ENCODE measurements at places on chromosomes 2 and 18.

- no peak for DNase-seq
Measured at GRCh38 chr2:188993247-188993646, 19.1 kb downstream of the COL3A1 start.

- DNase-seq: no peak
Measured at GRCh38 chr2:33723329-33723728, 124.2 kb upstream of the FAM98A start.

GRCh38 chr2:32835148-32835547, 111.6 kb upstream of the LTBP1 start:
- DNase-seq: no peak

GRCh38 chr2:217652761-217653639, 349.8 kb downstream of the TNS1 start:
- peak; percentile 88 for DNase-seq

- DNase-seq: peak; percentile 76
Measured at GRCh38 chr2:230326453-230327417, at the start of gene SP140L. SP140L (plus strand) TSS chr2:230327193; CDS start chr2:230327270, 77 bp downstream.

DNA sequence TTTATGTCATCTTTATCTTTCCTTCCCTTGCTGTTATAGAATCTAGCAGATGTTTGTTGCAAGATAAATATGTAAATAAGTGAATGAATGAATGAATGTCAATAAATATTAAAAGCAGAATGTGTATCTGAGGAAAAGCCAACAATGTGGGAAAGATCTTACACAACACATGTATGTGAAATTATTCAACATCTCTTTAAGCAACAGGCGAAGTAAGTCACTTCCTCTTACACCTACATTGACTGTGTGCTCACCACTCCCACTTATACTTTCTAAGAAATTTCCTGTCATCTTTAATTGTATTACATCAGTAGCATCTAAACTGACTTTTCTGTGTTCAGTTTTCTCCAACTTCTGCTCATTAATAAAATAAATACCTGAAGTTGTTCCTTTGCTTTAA, 43.0 kb downstream of the RAD51AP2 start:
- DNase-seq: peak; percentile 6

GRCh38 chr2:171402906-171403580, 30.7 kb downstream of the METTL8 start:
- DNase-seq: peak; percentile 56

- peak; percentile 37 for DNase-seq
Measured at GRCh38 chr18:32730620-32731091, 42.2 kb downstream of the KLHL14 start.

DNA sequence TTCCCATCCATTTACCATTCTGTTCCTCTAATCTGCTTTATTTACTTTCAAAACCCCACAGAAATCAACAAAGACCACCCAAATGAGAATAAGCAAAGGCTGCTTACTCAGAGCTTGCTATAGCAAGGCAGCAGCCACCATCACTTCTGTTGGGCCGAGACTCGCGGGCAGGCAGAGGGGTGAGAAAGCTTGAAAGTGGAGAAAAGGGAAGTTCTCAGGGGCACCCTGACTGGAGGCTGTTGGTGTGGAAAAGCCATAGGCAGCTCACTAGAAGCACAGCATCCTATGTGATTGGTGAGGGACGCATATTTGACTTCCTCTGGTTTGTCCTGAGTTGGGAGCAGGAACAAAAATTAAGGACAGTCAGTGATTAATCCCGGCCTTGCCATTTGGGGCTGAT, 269.7 kb upstream of the THSD7B start:
- DNase-seq: no peak

GRCh38 chr18:45653090-45653489, 37.8 kb downstream of the SLC14A2 start:
- DNase-seq: no peak

- DNase-seq: no peak
Measured at GRCh38 chr18:56988022-56988421, 158.9 kb upstream of the BOD1L2 start.

GRCh38 chr2:200860092-200860795, 4.2 kb downstream of the CLK1 start:
- peak; percentile 82 for DNase-seq

GRCh38 chr18:62128157-62128556, 58.7 kb downstream of the PIGN start:
- peak; percentile 79 for DNase-seq

DNA sequence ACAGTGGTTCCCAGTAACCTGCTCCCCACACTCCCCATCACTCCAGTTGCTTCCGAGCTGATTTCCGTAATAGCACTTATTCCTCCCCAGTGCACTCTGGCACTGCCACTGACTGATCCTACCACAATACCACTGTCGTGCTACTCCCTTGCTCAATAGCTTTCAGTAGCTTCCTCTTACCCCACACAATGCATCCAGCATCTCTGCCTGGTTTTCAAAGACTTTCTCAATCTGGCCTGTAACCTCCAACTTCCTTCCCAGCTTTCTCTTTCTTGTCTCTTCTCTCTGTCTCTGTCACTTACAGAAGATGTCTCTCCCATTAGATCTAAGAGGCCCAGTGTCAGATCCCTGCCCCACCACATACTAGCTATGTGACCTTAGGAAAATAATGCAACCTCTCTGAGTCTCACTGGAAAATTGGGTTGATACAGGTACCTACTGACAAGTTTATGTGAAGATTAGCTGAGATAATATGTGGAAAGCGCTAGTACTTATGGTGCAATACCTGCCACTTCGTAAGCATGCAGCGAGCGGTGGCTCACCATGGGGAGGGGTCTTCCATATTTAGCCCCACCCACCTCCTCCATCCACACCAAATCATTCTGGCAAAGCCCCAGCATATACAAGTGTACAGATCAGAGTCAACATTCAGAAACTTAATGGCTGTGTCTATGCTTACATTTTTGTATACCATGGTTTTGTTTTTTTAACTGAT, 36.7 kb downstream of the SFXN5 start:
- DNase-seq: no peak

DNA sequence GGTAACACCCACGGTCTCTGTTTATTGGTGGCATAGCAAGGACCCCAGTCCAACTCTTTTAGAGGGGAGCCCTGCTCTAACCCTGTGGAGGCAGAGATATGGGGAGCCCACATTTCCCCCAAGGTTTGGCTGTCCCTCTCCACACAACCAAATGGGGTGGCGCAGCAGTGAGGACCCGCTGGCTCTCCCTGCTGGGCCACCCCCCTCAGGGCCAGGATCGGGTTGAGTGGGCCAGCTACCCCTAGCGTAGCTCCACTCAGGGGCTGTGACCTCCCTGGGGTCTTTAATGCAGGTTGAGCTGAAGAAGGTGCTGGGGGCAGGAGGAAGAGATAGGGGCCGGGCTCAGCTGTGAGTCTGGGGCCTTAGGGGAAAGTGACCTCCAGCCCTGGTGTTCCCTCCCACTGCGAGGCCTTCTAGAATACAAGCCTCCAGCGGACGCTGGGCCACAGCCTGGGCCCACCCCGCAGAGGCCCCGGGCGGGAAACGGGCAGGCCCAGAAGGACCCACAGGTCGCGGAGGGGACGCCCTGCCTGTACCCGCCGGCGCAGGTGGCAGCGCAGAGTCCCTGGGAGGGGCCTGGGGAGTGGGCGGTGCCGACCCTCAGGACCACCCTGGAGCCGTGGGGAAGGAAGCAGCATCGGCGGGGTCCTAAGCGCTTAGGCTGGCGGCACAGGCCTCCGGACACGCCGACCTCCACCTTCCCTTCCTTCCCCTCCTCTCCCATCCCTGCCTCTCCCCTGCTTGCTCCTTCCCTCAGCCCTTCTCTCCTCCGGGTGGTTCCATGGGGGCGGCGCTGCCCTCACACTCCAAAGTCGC, 9.6 kb downstream of the CROCC2 start:
- DNase-seq: no peak

DNA sequence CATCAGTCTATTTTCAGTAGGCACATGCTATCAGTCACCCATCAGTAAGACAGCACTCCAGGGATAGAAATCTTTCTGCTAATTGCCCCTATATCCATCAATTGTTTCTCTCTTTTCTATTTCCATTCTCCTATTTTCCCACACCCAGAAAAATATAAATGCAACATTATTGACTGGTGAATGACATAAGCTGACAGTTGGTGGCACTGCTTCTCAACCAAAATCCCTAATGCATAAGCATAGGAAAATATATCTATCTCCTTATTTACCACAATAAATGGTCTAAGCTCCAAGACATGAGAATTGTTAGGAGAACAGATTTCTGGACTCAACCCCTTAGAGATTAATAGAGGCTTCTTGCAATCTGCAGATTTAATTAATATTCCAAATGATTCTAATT, 64.0 kb upstream of the REG3A start:
- no peak for DNase-seq

DNA sequence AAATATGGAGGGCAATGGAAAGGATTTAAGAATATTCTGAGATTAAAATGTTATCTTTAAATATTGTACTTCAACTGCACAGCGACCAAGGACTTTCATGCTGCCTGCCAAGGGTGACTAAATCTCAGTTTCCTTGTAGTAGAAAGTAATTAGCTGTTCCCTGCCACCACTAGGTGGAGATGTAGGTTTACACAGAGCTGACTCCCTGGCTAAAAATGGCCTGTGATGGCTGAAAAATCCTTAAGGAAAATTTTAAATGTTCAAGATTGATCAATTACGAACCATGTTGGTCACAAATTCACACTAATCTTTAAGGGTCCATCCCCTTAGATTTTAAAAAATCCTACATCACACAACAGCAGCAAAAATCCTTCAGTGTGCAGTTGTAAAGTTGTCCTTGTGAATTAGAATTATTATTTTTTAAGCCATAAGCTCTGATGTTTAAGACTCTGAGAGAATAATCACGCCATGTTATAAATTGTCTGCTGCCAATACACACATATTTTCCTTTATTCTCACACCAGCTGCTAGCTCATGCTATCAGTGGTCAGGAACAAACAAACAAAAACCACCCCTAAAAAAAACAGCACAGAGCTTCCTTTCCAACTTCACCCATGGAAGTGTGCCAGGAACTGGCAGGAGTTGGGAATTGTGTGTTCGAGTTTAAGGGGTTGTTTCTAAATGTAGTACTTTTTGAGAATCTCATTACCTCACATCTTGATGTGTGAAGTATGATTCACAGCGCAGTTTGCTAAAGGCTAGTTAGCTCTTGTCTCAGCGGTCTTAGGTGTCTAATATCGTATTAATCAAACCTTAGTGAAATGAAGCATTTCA, 399.8 kb downstream of the TMEM182 start:
- peak; percentile 59 for DNase-seq

- no peak for DNase-seq
Measured at GRCh38 chr2:221851531-221852045, 279.5 kb upstream of the EPHA4 start.

DNA sequence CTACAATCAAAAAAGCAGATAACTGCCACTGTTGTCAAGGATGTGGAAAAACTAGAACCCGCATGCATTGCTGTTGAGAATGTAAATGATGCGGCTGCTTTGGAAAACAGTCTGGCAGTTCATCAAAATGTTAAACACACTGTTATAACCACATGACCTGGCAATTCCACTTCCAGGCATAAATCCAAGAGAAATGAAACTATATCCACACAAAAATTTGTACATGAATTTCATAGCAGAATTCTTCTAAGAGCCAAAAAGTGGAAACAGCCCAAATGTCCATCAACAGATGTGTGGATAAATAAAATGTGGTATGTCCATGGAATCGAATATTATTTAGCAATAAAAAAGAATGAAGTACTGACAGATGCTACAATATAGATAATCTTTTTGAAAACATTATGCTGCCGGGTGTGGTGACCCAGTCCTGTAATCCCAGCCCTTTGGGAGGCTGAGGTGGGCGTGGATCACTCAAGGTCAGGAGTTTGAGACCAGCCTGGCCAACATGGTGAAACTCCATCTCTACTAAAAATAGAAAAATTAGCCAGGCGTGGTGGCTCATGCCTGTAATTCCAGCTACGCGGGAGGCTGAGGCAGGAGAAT, 32.0 kb downstream of the ERCC3 start:
- DNase-seq: peak; percentile 6

DNA sequence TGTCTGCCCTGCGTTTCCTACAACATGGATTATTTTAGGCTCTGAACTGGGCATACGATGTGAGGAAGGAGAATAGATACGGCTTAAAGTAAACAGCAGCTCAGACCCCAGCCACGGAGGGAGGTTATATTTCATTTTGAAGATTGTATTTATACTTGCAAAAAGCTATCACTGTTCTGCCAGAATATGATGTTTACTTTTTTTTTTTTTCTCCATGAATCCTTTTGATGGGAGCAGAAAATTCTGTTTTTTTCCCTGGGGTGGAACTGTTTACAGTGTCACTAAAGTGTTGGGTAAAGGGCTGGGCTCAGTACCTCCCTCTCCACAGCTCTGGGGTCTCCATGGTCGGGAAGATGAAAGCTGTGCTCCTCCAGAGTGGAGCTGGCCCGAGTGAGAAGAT, 13.1 kb downstream of the PCARE start:
- no peak for DNase-seq

GRCh38 chr18:35588995-35589394, 7.5 kb downstream of the GALNT1 start:
- no peak for DNase-seq

DNA sequence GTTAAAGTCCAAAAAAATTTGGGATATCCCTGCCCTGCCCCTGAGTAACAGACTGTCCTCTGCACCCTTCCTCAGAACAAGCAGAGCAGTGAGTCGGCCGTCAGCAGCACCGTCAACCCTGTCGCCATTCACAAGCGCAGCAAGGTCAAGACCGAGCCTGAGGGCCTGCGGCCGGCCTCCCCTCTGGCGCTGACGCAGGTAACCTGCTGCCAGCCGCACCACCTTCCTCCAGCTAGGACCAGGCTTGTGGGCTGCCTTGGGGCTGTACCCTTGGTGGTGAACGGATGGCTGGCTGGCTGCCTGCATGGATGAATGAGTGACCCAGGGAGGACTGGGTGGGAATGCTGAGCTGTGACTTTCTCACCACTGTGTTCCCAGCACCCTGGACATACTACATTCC, 236.2 kb downstream of the GLI2 start:
- DNase-seq: no peak

- DNase-seq: no peak
Measured at GRCh38 chr18:23737578-23737977, 48.3 kb downstream of the LAMA3 start.

DNA sequence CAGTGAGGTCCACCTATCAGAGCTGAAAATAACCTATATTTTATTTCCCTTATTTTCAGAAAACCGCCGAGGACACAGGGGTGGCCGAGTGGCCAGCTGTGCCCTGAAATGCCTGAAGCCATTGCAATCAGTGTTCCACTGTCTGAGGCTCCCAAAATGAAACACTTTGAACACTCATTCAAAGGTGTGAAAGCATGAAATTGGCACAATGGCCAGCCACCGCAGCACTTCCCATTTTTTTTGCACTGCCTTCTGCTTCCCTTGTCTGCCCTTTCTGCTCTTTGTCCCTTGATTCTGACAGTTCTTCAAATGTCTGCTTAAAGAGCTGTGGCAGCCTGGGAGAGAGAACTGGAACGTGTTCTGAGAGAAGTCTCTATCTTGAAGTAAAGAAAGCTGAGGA, 1127.5 kb upstream of the CELF4 start:
- DNase-seq: no peak

- DNase-seq: peak; percentile 31
Measured at GRCh38 chr2:69567157-69567908, 76.2 kb downstream of the AAK1 start.

GRCh38 chr2:20593072-20594034, 57.5 kb downstream of the HS1BP3 start:
- DNase-seq: peak; percentile 98

All from fibroblast of mammary gland (primary cell).